AG09309 (cell line): ENCODE measurements at places on chromosomes 13 and 19.

DNA sequence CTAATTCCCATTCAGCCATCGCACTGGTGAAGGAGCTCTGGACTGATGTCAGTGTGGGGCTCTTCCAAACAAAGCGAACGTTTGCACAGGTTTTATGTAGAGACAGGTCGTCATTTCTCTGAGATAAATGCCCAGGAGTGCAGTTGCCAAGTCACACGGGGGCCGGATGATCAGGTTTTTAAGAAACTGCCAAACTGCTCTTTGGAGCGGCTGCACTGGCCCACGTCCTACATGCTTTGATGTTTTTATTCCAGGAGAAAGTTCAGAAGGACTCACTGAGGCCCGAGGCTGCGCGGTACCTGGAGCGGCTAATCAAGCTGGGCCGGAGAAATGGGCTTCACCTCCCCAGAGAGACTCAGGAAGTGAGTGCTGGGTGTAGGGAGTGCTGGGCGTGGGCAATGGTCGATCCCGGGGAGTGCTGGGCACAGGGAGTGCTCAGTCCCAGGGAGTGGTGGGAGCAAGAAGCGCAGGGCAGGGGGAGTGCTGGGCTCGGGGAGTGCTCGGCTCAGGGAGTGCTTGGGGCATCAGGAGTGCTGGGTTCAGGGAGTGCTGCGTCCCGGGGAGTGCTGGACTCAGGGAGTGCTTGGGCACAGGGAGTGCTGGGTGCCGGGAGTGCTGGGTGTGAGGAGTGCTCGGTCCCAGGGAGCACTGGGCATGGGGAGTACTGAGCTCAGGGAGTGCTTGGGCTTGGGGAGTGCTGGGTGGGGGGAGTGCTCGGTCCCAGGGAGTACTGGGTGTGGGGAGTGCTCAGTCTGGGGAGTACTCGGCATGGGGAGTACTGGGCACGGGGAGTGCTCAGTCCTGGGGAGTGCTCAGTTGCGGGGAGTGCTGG lies 10.7 kb downstream of the THOP1 start:
- no peak for DNase-seq

DNA sequence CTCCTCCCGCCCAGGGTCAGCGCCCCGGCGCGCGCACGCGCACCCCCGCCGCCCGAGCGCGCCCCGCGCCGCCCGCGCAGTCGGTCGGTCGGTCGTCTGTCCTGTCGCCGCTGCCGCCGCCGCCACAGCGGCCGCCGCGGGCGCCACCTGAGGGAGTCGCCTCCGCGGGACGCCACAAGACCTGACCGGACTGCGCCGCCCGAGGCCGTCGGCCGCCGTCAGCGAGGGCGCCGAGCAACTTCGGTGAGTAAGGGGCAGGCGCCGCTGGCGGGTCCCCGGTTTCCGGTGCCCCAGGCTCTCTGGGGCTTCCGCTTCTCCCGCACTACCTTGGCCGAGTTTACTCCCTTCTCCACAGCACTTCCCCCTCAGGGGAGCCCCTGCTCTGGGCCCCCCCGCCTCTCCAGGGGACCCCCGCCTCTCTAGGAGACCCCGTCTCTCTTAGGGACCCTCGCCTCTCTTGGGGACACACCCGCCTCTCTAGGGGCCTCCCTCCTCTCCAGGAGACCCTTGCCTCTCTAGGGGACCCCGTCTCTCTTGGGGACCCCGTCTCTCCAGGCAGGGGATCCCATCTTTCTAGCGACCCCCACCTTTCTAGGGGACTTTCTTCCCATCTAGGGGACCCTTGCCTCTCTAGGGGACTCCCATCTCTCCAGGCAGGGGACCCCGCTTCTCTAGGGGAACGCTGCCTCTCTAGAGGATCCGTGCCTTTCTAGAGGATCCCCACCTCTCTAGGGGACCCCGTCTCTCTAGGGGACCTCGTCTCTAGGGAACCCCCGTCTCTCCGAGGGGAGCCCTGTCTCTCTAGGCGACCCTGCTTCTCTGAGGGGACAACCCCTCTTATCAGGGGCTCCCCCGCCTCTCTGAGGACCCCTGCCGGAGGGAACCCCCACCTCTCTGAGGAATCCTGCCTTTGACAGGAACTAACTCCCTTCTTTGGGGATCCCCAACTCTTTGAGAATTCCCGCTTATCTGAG lies 19.3 kb upstream of the GATAD2A start:
- no peak for DNase-seq

DNA sequence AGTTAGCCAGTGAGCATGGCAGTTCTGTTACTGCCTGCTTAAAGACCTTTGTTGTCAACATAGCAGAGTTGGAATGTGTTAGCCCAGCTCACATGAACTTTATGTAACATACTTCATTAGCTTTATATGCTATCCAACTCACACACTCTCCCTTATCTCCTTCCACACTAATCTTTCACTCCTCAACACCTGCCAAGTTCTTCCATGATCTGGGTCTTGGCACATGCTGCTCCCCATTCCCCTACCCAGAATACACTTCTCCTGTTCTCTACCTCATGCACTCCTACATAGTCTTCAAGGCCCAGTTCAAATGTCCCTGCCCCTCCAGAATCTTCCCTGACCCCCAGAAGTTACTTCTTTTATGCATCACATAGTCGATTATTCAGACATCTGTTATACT lies 179.3 kb downstream of the KATNAL1 start:
- no peak for DNase-seq

- no peak for DNase-seq
Measured at GRCh38 chr13:111399334-111399733, 78.9 kb downstream of the TEX29 start.

- DNase-seq = no peak
Measured at GRCh38 chr13:38667526-38668109, 19.3 kb upstream of the FREM2 start.

GRCh38 chr19:22052644-22053013 lies 345 bp downstream of the ZNF257 start:
- no peak for DNase-seq

DNA sequence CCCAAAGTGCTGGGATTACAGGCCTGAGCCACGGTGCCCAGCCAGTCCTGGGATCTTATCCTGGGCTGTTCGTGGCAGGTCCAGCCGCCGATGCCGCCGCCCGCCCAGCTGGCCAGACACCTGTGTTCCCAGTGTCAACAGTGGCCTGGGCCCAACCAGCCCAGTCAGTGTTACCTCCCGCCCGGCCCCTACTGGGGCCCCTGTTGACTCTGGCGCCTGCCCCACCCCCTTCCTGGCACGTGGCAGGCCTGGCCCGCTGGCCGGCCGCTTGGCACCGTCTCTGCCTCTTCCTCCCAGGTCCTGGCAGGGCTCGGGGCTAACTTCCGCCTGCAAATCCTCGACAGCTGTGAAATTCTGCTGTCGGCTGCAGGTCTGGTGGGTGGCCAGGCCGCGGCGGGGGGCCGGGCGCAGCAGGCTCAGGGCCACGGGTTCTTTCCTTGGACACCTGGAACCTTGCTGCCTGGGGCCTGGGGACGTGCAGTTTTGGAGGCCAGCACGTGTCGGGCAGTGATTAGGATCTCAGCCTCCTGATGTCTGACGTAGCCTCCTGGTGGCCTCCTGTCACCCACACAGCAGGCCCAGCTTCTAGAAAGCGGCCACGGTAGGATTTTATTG lies 9.1 kb downstream of the ARID3A start:
- no peak for DNase-seq

DNA sequence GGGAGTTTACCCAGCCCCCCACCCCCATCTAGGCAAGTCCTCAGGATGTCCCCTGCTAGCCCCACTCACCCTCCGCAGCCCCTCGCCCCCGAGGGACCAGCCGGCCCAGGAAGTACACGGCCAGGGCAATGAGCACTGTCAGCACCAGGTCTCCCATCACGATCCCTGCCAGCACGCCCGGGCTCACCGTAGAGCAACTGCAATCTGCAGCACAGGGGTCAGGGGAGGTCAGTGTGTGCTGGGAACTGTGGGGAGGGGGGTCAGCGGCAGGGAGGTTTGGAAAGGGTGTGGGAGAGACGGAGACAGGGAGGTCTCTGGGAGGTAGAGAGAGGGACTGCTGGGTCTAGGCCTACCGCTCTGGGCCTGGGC lies 734 bp downstream of the TYROBP start:
- no peak for DNase-seq

DNA sequence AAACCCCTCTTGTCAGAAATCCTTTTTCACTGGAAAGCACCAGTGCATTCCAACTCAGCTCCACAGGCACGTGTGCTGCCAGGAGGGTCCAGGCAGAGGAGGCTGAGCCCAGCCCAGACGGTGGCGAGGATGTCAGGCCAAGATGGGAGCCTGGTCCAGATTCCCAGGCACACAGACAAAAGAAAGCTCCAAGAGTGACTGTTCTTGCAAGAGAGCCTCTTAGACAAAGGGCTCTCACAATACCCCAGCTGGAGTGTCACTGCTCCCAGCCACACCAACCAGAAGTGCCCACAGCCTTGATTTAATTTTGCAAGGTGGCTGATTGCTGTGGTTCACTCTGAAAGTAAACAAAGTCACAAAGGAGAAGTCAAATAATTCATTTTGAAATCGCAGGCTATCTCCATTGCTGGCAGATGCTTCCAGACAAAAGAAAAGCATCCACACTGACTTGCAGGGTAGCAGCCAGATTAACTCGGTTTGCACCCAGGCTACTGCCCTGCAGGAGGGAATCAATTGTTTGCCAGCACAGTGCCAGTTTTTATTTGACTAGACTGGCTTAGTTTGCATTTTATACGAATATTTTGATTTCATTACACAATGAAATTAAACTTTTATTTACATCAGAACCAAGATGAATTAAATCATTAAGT lies 95.1 kb downstream of the RAB20 start:
- no peak for DNase-seq

DNA sequence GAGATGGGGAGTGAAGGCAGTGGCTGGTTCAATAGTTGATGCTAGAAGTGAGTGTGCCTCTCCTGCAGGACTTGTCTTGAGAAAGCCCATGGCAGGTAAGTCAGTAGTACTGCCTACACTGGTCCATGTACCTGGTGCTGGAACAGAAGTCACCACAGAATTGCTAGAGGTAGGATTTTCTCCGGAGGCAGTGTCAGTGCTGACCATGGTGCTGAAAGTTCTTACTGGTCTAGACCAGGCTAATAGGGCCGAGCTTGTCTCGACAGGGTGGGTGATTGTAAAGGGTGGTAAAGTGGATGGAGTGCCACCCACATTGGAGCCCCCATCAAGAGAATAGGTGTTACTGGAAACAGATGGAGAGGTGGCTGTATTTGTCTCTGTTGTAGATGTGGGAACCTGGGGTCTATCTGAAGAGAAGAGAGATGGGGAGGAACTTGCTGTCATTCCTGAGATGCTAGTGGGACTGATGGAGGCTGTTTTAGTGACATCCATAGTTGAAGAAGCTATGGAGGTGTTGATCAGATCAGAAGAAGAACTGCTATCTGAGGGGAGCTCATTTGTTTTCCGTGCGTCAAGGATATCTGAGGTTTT lies 36.6 kb downstream of the MUC16 start:
- no peak for DNase-seq

GRCh38 chr13:23709536-23709935 lies 139.3 kb downstream of the TNFRSF19 start:
- DNase-seq = no peak

- DNase-seq = no peak
Measured at GRCh38 chr13:102881819-102882686, 36.2 kb downstream of the ERCC5 start.

DNA sequence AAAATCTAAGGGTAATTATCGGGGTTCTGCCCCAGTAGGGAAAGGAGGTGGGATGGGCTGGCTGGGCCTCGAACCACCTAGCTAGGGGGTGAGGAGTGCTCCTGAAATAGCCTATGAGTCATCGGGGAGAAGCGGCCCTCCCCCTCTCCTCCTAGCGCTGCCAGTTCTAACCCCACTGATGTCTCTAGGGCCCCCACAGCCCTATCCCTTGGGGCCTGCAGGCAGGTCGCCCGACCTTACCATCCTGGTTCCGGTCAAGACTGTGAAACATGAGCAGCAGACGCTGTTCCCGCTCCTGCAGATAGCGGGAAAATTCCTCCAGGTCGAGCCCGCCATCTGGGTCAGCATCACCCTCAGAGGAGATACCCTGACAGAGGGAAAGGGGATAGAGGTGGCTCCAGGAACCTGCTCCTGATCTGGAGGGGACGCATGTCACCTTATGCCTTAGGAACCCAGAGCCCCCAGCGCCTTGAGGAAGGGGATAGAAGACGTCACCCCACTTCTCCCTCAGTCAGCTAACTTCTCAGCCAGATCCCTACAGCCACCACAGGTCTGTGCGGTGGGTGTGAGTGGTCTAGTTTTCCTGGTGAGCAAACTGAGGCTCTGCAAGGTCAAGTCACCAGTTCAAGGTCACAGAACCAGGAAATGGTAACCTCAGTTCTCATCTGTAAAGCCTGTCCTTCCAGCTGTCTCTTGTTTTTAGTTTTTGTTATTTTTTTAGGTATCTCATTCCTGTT lies 1.5 kb downstream of the SLC25A23 start:
- DNase-seq = no peak

DNA sequence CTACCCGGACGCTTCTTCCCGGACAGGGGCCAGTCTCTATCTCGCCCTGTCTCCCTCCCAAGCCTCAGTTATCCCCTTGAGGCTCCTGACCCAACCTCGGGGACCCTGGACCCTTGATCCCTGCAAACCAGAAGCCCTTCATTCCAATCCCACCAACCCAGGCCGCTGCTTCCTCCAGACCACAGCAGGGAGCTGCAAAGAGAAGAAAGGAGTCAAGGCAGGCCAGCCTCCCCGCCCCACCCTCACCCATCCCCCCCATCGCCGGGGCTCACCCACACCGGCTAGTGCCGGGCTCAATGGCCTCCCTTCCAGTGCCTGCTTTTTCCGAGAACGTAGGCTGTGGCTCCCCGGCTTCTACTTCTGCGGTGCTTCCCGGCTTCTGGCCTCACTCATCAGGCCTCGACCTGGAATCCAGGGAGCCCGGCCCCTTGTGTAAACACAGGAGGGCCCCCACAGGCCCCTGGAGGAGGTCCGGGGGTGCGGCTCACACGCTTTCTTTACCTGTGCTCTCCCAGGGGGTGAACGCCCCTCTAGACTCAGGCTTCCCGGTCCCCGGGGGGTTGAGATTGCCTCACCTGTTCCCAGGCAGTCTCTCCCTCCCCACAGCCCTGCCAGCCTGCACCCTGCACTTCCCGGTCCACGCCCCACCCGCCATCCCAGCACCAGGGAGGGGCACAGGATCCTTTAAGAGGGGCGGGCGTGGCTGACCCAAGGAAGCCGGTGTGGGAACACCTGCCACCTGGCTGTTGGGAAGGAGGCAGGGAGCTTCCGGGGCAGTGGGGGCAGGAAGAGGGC lies at the start of gene FAM83E:
Gene FAM83E (minus strand): TSS at position 641 of the 795 bp plus-strand sequence. CDS start 1,704 bp downstream, outside the sequence.
- no peak for DNase-seq

- DNase-seq = no peak
Measured at GRCh38 chr19:51511353-51511752, 9.8 kb upstream of the SIGLEC12 start.

GRCh38 chr13:34357435-34358232 lies 539.7 kb downstream of the RFC3 start:
- peak; percentile 47 for DNase-seq

GRCh38 chr19:38551450-38551813 lies 66.3 kb downstream of the MAP4K1 start:
- no peak for DNase-seq

GRCh38 chr19:10719466-10719961 lies 1.6 kb downstream of the DNM2 start:
- no peak for DNase-seq
